Cerebellum (tissue), 4 donors: ENCODE measurements at places on chromosomes 5 and 9. TPM values are rescaled to one million over a fixed set of nuclear protein-coding genes. Genes with fewer than 3 reads are reported as not detected.

DNA sequence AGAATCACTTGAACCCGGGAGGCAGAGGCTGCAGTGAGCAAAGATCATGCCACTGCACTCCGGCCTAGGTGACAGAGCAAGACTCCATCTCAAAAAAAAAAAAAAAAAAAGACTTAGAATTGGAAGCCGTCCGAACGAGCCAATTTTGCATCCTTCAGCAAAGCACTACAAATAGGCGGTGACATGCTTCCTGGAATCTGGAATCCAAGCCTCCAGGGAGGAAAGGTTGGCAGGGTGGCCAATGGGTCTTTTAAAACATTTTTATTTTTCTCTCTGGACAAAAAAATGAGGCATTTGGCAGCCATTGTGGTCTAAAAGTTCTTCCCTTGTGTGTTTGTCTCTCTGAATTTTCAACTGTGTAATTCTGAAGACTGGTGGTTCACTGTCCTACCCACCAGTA is 26.4 kb downstream of the GGTA1 start:
- DNase-seq, result no peak

CER1 gene
- total RNA-seq, result 1.2 TPM

- no peak for DNase-seq
Observed at GRCh38 chr9:115759426-115759825, 394.2 kb upstream of the PAPPA start.

DNA sequence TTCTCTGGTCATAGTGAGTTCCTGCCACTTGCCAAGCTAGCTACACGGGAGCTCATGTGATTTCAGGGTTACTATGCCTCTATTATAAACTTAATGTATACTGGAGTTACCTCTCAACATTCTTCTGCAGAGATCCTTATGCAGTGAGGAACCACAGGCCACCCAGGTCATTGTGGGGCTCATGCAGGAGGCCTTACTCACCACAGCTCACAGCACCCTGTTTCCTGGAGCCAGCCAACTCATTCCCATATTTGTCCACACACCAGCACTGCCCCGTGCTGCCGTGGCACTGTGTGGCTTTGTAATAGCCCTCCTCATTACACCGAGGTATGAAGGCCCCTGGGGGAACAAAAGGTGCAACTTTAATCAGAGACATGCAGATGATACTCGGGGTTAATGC is 520.0 kb downstream of the SPOCK1 start:
- no peak for DNase-seq

LRRC70 gene
- total RNA-seq, result 8.0 TPM

GRCh38 chr9:131704141-131704983 is 35.5 kb downstream of the RAPGEF1 start:
- no peak for DNase-seq

LECT2 gene
- not detected for total RNA-seq

DNA sequence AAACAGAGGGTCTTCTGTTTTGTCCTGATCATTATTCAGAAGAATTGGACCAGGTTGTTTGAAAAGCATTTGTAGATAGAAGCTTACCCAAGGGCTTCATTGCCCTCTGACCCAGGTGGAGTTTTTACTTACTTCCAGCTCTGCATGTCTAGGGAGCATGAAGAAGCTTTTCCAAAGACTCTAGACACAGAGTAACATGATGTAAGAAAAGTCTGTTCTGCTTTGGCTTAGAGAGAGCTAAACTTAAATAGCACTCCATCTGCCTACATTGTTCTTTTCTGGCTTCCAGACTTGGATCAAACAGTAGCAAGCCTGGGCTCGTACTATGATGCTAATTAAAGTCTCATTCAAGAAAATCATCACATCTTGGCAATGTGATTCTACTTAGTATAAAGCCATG is 112.1 kb downstream of the SNCAIP start:
- no peak for DNase-seq

ZCCHC7 gene
- total RNA-seq, result 23.0 TPM

IL5 gene
- total RNA-seq, result not detected

DNA sequence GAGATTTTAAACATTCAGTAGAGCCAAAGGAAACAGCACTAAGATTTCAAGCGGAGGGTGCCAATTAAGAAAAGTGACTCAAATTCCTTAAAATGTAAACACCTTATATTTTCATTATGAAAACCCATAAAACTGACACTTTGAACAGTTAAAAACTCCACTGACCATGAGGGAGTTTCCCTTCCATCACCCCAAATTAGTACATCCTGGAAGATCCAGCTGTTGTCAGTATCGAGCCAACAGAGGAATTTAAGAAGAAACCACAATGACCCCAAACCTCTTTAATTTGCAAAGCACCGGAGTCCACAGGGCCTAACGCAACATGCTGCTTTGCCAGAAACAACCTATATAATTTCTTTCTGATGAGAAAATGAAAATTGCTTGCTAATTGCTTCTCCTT is 41.3 kb downstream of the ROR2 start:
- DNase-seq, result no peak

GRCh38 chr9:95383185-95383676 is 65.7 kb upstream of the FANCC start:
- no peak for DNase-seq

GRCh38 chr9:72657023-72657422 is 135.6 kb downstream of the TMC1 start:
- no peak for DNase-seq

GRCh38 chr9:134735441-134736175 is 94.0 kb downstream of the COL5A1 start:
- no peak for DNase-seq

DNA sequence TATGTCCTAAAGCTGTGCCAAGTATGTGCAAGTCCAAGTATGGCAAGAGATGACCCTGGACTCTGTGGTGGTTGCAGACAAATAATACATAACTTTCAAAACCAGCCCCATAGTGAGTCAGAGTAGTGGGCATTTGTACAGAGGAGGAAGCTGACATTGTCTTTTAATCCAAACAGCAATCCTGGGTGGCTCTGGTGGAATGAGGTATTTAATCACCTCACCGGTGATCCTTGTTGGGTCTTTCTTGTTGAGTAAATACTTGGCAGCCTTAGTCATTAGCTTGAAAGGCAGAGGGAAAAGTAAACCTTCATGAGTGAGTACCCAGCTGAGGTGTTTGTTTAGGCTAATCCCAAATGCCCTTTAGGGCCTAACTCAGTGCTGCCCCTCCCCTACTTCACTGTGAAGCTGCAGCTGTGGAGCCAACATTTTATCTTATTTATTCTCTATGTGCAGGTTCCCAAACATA is 148.7 kb upstream of the SLC12A2 start:
- DNase-seq, result no peak

DOK3 gene
- total RNA-seq, result 6.4 TPM

DNA sequence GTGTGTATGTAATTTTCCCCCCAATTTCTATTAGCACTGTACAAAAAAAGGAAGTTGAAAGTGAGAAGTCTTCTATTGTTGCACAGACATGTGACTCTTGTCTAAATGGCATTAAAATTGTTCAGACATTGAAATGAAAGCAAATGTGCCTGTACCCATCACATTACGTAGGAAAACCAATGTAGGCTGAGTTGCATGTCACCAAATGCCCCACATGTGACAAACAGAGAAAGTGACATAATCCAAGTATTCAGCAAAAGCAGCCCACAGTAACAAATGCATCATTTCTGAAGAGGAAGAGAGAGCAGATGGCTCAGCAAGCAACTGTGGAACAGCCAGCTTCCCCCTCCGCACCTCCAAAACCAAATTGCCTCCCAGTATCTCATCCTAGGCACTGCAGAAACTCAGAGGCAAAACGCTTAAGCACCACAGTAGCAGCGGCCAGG is 161.5 kb upstream of the NR4A3 start:
- DNase-seq, result peak; percentile 49

ALDH1A1 gene
- 2.5 TPM for total RNA-seq

- DNase-seq, result no peak
Observed at GRCh38 chr9:556199-556598, 285.3 kb upstream of the DMRT1 start.

DNA sequence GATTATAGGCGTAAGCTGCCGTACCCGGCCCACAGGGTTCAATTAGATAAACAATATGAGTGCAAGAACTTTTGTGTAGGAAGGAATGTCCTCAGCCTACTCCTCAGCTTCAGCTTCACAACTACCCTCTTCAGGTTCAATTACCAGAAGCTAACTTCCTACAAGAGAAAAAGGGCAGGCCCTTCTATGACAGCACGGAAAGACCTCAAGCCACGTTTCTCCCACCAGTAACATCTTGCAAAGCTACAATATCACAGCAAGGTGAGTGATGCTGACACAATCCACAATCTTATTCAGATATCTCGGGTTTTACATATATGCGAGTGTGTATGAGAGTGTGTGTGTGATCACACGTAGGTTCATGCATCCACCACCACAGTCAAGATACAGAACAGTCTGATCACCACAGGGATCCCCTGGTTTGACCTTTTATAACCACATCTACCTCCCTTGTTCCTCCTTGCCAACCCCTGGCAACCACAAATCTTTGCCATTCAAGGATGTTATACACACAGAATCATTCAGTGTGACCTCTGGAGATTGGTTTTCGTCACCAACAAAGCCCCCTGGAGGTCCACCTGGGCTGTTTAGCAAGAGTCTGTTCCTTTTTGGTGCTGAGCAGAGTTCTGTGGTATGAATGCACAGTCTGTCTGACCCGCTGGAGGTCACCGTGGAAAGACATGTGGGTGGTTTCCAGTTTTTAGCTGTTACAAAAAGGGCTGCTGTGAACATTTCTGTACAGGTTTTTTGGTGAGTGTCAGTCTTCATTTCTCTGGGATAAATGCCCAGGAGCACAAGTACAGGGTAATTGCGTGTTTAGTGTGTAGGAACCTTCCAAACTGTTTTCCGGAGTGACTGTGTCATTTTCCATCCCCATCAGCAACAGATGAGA is 38.2 kb downstream of the IPPK start:
- DNase-seq, result no peak

GRCh38 chr5:35248843-35249780 is 18.8 kb upstream of the PRLR start:
- no peak for DNase-seq

GRCh38 chr5:11640158-11640873 is 263.9 kb downstream of the CTNND2 start:
- DNase-seq, result no peak

- DNase-seq, result no peak
Observed at GRCh38 chr9:68648971-68649370, 56.1 kb upstream of the PIP5K1B start.

DNA sequence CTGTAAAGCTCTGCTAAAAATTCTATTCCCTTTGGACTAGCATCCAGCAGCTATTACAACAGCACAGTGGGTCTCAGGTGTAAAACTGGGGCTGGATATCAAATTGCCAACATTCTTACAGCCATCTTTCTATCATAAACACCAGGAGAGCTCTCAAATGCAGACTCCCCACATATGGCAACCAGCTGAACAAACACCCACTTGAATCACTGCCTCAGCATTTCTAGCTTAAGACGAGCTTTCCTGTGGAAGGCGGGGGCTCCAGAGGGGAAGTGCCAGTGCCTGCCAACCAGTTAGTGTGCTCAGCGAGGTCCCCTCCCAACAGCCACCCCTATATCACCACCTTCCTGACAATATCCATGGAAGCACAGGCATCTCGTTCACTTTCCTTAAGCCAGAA is 62.2 kb downstream of the IPPK start:
- DNase-seq, result no peak

CARD19 gene
- 17.7 TPM for total RNA-seq

- no peak for DNase-seq
Observed at GRCh38 chr9:83430681-83431080, 107.5 kb downstream of the FRMD3 start.

GRCh38 chr9:114216081-114216480 is 60.7 kb downstream of the COL27A1 start:
- no peak for DNase-seq

DNA sequence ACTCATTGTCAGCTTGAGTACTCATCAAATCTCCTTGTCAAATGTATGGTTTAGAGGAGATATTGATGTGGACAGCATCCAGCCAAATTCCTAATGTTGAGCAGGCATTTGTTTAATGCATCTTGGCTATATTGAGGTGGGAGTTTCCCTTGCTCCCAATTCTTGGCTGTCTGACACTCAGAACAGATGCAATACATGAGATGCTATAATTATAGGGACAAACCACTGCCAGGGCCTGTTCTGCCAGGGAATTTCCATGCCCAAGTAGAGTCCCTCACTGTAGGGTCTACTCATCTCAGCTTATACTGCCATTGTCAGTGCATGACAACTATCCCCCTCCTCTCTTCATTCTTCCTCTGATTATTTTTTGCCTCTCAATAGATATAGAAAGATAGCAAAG is 392.0 kb upstream of the KCNN2 start:
- no peak for DNase-seq

DNA sequence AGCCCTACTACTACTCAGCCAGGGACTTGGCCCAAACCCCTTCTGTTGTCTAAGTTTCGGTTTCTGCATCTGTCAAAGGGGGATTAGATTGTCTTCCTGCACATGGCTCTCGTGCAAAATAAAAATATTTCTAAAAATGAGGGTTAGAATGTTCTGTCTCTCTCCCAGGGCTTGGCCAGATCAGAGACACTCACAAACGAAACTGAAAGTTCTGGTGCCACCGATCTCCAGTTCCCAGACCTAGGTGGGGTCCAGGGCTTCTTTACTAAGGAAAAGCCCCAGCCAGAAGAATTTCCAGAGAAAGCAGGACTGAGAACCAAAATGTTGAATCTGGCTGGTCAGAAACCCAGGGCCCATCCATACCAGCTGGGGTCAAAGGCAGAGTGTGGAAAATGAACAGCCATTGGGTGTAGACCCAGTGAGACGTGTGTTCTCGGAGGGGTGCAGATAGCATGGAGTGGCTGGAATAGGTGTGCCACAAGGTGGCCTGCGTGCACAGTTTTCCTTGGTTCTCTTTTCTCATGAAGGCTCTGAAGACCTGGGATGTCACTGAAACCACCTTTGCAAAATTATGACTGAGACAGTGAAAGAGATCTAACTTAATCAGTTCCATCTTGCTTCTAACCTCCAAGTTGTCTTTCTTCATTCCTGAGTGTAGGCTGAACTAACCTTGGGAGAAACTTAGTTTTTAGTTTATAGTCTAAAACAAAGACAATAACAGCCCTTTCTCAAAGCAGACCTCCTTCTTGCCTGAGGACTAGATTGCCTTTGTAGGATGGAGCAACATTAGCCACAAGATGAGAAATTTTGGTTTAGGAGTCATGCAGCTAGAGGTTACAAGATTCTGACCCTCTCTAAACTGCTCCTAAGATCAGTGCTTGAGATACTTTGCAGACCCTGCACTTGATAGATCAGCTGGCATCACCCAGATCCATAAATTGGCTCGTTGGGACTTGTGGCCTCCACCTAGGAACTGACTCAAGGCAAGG is 2.3 kb upstream of the SLC23A1 start:
- DNase-seq, result no peak

OBP2B gene
- not detected for total RNA-seq

- no peak for DNase-seq
Observed at GRCh38 chr5:91007780-91008402, 375.2 kb downstream of the ARRDC3 start.
